ENCODE measurements at places on chromosomes 13 and 19.

GRCh38 chr13:85985797-85986196 is 186.6 kb upstream of the SLITRK6 start:
- no peak for DNase-seq

DNA sequence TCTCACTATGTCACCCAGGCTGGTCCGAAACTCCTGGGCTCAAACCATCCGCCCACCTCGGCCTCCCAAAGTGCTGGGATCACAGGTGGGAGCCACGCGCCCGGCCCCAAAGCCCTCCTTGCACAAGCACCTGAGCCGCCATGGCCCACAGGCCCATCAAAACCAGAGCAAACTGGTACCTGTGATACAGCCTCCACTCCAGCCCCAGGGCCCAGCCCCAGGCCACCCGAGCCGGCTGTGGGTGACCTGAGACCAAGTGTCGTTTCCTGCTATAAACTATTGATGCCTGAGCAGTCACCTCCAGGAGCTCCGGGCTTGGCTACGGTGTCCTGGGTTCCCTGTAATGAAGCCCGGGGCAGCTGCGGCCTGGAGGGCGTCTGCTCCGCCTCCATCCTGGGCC is 9.7 kb upstream of the PTBP1 start:
- DNase-seq: no peak

DNA sequence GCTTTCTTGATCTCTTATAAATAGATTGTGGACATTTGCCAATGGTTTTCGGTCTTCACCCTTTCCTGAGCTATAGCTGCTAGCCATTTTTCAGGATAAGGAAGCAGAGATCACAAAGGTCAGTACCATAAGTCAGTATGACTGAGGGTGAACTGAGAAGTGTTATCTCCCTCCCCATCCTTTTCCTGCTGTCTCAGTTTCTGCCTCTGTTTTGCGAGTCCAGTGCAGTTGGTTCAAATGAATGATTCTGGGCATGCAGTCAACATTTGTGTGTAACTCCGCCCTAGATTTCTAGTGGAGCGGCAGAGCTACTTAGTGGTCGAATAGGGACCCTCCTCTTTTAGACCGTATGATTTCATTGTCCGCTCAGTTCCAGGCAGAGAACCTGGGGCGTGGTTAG is 460.8 kb upstream of the ARGLU1 start:
- no peak for DNase-seq

- no peak for DNase-seq
Observed at GRCh38 chr13:41150058-41150457, 17.5 kb upstream of the KBTBD6 start.

GRCh38 chr13:29911781-29912418 is 61.5 kb upstream of the UBL3 start:
- DNase-seq: no peak
